SJCRH30 (cell line): ENCODE measurements at places on chromosomes 1 and 21. TPM values are rescaled to one million over a fixed set of nuclear protein-coding genes. Genes with fewer than 3 reads are reported as not detected.

STPG1 gene
- total RNA-seq = not detected in 2 replicates

GJB5 gene
- total RNA-seq = not detected in 2 replicates

KRTAP21-2 gene
- total RNA-seq = not detected in 2 replicates

IL6R gene
- total RNA-seq = 0.53 and 1.1 TPM in 2 replicates

EPHA10 gene
- total RNA-seq = not detected in 2 replicates

RO60 gene
- 80.9 and 91.9 TPM in 2 replicates for total RNA-seq

TENT5C gene
- total RNA-seq = 0.79 and 0.91 TPM in 2 replicates

ADAMTSL4 gene
- not detected in 2 replicates for total RNA-seq

DNA sequence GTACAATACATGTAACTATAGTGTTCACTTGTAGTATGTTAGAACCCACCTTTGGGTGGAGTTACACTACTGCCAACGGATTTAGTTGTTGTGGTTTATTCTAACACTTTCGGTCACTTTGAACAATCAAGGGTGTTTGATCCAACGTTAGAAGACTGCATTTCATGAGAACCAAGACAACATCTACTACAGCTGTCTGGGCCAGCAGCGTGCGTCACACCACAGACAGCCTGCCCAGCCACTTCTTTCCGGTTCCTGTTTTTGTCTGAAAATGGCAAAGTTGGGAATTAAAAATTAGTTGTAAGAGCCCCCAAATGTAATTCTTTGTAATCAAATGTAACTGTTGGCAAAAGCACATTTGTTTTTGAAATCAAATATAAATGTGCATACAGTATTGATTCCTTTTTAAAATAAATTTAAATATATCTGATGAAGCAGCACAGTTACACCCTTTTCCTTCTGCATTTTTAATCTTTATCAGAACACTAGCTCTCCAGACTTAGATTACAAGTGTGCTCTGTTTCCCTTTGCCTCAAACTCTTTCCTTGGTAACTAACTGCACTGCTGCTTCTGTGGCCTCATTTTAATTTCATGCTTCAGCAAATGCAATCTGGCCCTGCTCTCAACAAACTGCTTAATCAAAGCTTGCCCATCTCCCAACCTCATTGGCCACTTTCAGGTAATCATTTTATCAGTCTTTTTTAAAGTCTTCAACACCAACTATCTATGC, 86.6 kb upstream of the DPH5 start:
- no peak for DNase-seq

DNA sequence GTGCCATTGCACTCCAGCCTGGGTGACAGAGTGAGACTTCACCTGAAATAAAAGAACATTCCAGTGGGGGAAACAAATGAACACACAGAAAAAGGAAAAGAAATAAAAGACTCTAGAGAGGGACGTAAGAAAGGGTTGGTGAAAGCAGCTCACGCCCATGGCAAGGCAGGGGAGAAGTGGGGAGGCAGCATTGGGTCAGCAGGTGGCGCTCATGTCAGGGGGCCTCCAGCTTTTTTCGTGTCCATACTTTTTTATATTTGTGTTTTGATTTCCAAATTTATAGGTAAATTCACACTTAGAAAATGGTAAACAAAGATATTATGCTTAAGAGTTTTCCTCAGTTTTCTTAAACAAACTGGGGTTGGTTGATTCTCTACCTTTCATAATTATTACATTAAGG, 45.5 kb downstream of the VPS13D start:
- peak; percentile 42 for DNase-seq

- no peak for DNase-seq
Observed at GRCh38 chr1:240998024-240998423, 359.0 kb downstream of the RGS7 start.

- no peak for DNase-seq
Observed at GRCh38 chr1:9787702-9788101, 36.1 kb downstream of the CLSTN1 start.

GRCh38 chr1:74512170-74512915, at the start of gene LRRC53:
TSS of gene LRRC53 (minus strand) at chr1:74512611. CDS start at chr1:74483349, 29,262 bp downstream.
- no peak for DNase-seq

DNA sequence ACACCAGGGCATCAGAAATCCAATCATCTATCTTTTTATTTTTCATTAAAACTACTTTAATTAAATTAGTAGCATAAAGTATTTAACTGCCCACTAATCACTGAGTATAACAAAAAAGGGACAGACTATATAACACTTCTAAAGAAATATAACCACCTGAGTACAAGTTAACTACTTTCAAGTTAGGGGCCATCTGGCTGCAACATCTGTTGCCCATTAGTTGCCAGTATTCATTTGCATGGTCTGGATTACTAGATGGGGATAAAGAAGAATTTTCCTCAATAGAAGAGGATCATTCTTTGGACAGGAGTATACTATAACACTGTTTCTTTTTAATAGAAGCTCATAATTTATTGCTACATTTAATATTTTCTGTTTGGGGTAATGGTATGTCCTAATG, 446.4 kb downstream of the AMY1C start:
- no peak for DNase-seq

DNA sequence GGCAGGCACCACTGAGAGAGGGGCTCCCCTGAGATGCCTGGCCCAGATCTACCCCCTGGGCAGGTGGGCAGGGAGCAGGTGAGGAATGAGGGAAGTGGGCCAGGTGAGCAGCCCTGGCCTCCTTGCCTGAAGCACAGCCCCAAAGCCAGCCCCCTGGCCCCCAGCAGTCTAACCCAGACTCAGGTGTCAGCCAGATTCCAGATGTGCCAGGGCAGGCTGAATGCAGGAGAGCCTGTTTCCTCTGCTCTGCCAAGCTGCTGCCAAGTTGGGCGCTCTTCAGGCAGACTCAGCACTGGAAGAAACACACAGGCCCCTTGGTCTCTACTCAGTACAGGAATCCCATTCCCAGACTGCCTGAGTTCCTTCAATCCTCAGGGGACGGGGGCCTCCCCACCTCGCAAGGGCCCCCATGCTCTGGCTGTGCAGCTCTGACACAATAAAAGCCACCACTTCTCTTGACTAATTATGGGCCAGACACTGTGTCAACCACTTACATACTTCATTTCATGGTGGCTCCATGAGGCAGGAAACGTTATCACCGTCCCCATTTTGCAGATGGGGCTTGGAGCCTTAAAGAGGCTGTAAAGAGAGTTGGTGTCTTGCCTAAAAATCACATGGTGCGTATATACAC, 20.4 kb downstream of the ARHGEF19 start:
- no peak for DNase-seq

GRCh38 chr1:118960567-118961136, 27.5 kb downstream of the TBX15 start:
- DNase-seq = no peak

DNA sequence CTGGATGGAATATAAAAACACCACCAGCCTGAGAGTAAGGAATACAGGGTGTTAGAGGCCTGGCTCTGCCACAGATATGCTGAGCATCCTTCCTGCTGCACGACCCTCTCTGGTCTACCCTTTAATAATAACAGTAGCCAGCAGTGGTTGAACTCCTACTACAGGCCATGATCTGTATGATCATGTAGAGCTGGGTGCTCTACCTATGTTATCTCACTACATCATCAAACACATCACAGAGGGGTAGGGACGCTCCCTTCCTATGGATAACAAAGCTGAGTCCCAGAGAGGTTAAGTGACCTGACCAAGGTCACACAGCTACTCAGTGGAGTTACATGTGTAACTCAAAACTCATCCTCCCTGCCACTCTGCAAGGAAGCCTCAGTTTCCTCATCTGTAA, 13.0 kb upstream of the MYOM3 start:
- DNase-seq = no peak

- DNase-seq = no peak
Observed at GRCh38 chr21:34598931-34599400, 15.9 kb downstream of the RCAN1 start.
